ENCODE measurements at places on chromosomes 1 and 21.

DNA sequence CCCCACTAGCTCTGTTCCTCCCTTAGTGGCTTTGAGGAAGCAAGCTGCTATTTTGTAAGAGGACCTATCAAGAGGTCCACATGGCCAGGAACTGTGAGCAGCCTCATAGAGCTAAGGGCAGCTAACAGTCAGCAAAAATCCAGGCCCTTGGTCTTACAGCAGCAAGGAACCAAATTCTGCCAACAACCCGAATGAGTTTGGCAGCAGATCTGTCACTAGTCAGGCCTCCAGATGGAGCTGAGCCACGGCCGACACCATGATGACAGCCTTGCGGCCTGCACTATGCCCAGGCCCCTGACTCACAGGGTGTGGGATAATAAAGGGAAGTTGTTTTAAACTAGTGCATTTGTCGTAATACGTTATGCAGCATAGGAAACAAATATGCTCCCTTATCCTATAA is 28.0 kb upstream of the H3-3A start:
- DNase-seq = no peak

- no peak for DNase-seq
Observed at GRCh38 chr1:178277793-178278530, 184.1 kb downstream of the RASAL2 start.

DNA sequence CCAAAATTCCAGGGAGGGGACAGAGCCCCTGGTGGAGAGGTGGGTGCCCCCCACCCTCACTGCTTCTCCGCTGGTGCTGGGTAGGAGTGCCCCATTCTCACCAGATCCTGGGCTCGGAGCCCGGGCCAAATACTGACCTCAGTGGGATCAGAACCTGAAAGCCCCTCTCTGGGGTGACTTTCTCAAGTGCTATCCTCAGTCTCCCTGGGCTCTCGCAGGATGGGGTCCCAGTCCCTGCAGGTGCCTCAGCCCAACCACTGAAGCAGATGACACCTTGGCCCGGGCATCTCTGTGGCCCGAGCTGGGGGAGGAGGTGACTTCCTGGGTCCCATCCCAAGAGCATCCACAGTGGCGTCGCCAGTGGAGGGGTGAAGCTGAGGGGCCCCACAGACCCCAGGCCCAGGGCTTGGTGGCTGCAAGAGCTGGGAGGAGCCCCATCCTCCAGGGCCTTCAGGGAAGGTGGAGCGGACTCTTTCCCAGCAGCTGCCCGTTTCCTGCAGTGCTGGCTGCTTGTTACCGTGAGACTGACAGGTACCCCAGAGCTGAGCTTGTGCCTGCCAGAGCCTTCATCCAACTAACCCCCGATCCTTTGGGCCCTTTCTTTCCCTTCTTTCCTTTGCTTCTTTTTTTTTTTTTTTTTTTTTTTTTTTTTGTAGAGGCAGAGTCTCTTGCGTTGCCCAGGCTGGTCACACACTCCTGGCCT is 3.9 kb upstream of the FNDC10 start:
- no peak for DNase-seq

DNA sequence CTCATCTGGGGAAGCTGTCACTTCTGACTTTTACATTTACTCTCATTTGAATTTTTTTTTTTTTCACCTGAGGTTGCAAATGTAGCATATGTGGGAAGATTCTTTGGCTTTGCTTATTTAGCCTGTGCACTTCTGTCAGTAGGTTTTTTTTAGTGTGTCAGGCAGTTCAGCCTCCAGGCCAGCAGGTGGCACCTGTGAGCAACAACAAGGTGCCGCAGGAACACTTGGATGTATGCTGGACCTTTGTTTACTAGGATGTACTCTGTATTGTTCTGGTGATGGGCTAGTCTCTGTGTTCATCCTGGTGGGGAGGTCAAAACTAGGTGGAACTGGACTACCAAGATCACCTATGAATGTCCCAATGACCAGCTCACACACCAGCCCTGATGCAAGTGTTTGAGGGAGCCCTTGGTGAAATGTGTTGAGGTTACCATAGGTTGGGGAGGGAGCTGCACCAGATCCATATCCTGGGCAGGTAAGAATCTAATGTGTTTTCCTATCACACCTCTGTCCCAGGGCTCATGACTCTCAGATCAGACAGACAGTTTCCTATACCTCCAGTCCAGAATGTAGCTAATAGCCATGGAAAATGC is 618.2 kb downstream of the BRINP3 start:
- DNase-seq = peak; percentile 4

DNA sequence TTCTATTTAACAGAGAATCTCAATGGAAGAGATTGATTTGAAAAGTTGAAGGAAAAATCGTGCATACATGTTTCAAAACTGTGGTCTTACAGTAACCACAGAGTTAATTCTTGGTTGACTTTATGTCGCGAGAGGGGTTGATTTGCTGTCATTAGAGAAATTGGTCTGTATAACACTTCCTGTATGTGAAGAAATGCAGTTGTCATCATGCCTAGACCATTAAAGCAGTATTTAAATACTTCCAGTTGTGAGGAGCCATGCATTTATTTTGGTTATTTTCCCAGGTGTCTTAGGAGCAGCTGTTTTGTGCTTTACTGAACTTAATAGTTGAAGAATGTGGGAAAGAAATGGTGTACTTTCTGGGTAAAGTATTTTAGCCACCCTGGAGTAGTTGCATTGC is 76.2 kb downstream of the NFIA start:
- DNase-seq = no peak

Measured in GM18507 (cell line).